ENCODE measurements at places on chromosomes 2 and 18. TPM values are rescaled to one million over a fixed set of nuclear protein-coding genes. Genes with fewer than 3 reads are reported as not detected.

GRCh38 chr18:48833701-48834412 lies 116.9 kb downstream of the SMAD7 start:
- peak; percentile 85 for DNase-seq

DNA sequence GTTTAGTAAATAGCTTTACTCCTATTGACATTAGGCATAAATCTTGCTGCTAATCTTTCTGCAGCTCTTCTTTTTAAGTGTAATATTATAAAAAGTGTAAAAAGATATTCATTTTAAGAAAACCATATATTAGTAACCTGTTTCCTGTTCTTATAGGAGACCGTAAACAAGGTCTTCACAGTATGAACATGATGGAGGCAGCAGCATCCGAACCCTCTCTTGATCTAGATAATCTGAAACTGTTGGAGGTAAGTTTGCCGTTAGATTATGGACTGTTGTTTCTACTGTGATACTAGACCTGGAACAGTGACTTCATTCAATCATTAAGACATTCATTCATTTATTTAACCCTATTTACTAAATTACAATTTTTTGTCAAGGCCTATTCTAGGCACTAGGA lies 120.0 kb upstream of the FAM117B start:
- DNase-seq = no peak

- no peak for DNase-seq
Measured at GRCh38 chr18:72674710-72675109, 130.6 kb upstream of the CBLN2 start.

- no peak for DNase-seq
Measured at GRCh38 chr2:132632000-132632649, 37.9 kb downstream of the LYPD1 start.

DNA sequence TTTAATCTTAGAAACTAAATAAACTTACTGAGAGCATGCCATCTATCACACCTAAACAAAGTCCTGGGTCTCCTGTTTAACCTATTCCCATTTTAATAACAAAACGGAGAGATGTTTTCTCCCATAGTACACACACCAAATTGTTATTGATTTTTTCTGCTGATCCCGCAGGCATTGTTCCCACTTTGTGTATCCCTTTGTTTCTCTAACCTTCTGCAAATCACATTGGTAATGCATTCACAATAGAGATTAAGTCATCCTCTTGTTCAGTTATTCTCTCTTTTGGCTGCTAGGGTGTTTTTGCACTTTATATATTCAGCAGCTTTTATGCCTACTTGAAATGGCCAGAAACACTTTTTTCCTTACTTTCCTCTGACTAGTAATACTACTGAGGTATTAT lies 1071.9 kb upstream of the CDH2 start:
- DNase-seq = no peak

DNA sequence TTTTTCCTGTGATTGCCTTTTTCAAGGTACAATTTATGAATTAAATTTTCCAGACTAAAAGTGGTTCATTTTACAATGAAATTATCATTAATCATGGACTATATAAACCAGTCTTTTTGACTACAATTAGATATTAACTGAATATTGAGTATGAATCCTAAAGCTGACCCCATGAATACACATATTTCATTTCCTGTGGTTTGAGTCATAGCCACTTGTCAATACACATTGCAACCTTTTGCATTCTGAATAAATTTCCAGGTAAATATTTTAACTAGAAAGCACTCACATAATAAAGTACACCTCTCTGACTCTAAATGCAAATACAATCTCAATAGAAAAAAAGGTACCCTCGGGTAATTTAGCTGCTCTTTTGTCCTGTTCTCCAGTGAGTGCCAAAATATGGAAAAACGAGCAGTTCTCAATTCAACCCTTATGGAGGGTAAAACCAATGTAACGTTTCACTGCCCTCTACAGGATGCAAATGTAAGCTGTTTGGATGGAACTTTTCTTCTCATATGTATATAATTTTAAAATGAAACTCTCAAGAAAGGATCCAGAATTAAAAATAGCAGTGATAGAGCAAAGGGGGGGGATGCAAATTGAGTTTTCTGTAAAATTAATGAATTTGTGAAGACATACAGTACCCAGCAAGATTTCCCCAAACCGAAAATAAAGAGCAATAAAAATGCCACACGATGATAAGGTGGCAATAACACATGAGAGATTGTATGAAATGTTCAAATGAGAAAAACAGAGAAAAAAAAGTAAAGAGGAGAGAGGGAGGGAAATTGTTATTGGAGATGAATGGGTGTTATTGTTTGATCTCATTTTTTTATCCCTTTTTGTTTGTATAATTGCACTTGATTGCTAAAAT lies 1795.7 kb upstream of the PIK3C3 start:
- no peak for DNase-seq

DNA sequence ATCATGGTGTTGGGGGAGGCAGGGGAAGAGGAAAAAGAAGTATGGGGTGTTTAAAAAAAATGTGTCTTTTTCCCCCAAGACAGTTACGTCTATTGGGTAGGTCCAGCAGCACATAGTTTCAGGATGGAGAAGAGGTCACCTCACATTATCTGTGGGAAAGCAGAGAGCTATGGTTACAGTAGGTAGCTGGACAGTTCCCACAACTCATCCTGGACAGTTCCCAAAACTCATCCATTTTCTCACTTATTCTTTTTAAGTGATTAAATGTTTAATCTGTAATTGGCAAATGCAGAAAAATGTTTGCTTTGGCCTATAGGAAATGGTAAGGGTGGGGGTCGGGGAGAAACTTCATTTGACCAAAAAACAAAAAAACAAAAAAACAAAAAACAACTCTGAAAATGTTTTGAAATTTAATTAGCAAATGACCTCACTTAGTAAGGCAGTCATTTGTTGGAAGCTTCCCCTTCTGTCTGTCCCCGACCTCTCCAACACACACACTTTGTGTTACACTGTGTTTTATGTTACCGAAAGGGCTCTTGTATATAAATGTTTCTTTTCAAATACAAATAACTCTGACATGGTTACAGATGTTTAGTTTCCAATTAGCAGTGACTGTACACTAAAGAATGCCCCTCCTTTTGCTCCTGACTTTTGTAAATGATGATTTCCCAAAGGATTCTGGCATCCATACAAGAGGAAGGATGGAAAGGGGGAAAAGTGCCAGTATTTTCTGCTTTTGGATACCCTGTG lies 173.3 kb upstream of the ZFP36L2 start:
- no peak for DNase-seq

DNA sequence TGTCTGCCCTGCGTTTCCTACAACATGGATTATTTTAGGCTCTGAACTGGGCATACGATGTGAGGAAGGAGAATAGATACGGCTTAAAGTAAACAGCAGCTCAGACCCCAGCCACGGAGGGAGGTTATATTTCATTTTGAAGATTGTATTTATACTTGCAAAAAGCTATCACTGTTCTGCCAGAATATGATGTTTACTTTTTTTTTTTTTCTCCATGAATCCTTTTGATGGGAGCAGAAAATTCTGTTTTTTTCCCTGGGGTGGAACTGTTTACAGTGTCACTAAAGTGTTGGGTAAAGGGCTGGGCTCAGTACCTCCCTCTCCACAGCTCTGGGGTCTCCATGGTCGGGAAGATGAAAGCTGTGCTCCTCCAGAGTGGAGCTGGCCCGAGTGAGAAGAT lies 13.1 kb downstream of the PCARE start:
- DNase-seq = no peak

- no peak for DNase-seq
Measured at GRCh38 chr2:26820932-26821331, 27.0 kb upstream of the DPYSL5 start.

GRCh38 chr2:134718817-134719814 lies at the start of gene TMEM163:
Gene TMEM163, minus strand, starts transcription at chr2:134719000.
- DNase-seq = no peak

DNA sequence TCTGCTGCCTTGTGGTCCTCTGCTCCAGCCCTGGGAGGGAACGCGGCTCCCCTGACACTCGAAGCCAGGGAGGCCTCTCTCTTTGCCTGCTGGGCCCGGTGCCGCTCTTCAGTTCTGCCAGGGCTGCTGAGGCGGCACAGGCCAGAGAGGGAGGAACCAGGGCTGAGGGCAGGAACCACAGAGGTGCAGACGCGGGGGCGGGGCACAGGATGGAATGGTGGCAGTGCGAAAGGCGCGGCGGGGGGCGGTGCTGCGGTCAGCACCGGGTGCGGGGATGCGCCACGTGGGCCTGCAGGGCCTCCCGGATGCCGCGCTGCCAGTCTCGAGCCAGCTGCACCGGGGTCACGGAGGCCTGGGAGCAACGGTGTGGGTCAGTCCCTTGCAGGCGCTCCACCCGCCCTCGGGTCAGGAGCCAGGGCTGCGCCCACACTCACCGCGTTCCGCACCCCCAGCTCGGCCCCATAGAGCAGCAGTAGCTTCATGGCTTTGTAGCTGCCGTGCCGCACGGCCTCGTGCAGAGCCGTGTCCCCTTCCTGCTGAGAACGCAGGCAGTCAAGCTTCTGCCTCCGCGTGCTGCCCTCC lies 4.4 kb downstream of the ANKRD23 start:
- peak; percentile 90 for DNase-seq

Gene IL36A
- total RNA-seq = 0.29 TPM

Gene LIMS3
- 0.97 TPM for total RNA-seq

Gene SLC39A10
- 49.0 TPM for total RNA-seq

Gene RFTN2
- not detected for total RNA-seq

Gene SPHKAP
- total RNA-seq = not detected

Gene PLB1
- 1.0 TPM for total RNA-seq

Gene CNNM4
- total RNA-seq = 7.1 TPM
